CD8-positive, alpha-beta T cell (primary cell): ENCODE measurements at places on chromosomes 1 and 21. TPM values are rescaled to one million over a fixed set of nuclear protein-coding genes. Genes with fewer than 3 reads are reported as not detected.

MIXL1 gene
- total RNA-seq, result not detected

SZT2 gene
- 57.0 TPM for total RNA-seq

TMEM52 gene
- total RNA-seq, result 1.9 TPM

TSSK3 gene
- 0.42 TPM for total RNA-seq

PADI2 gene
- total RNA-seq, result not detected

SPATA46 gene
- total RNA-seq, result not detected

MSH4 gene
- not detected for total RNA-seq

WASF2 gene
- 95.0 TPM for total RNA-seq

PODN gene
- total RNA-seq, result not detected

ZNF436 gene
- total RNA-seq, result 3.4 TPM

HSPA6 gene
- total RNA-seq, result 0.17 TPM

ADAMTSL4 gene
- not detected for total RNA-seq

CCDC30 gene
- 2.5 TPM for total RNA-seq

NPR1 gene
- total RNA-seq, result not detected

GOLT1A gene
- not detected for total RNA-seq

GPR3 gene
- not detected for total RNA-seq
